ENCODE measurements at places on chromosomes 3 and 15. TPM values are rescaled to one million over a fixed set of nuclear protein-coding genes. Genes with fewer than 3 reads are reported as not detected.
A peak's percentile ranks its signal among the peaks of the same experiment; 100 is the strongest.

GRCh38 chr3:29796808-29797207 is 515.9 kb downstream of the RBMS3 start:
- DNase-seq: no peak

DNA sequence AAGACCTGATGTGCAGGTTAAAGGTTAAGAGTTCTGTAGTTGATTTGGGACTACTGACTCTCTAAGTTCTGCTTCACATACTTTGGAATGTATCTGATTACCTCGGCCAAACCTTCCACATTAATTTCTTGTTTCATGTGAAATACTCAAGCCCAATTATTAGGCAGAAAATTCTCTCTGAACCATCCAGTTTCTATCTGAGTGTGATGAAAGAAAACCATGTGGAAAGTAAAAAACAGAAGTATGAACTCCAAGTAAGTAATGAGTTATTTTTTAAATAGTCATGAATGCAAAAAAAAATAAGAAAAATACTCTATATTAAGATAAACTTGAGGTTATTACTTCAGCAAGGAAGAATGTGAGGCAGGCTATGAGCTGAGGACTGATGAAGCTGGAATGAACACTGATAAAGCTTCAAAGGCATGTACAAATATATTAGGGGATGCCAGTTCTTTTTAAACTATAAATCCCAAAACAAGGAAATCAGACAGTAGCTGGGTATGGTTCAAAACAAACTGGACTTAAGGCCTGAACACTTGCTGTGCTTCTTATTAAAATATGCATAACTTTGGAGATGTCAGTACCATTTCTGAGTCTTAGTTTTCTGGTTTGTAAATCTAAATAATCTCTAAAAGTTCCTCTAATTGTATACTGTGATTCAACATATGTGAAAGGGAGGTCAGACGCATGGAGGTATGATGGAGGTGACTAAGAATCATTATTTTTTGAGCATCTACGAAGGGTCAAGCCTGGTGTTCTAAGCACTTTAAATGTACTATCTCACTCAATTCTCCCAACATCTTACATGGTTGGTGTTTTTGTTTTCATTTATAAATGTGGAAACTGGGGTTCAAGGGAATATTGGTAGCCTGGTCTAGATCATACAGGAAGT is 59.6 kb downstream of the COL6A6 start:
- no peak for DNase-seq

- DNase-seq: no peak
Observed at GRCh38 chr3:193828477-193828876, 235.5 kb downstream of the OPA1 start.

DNA sequence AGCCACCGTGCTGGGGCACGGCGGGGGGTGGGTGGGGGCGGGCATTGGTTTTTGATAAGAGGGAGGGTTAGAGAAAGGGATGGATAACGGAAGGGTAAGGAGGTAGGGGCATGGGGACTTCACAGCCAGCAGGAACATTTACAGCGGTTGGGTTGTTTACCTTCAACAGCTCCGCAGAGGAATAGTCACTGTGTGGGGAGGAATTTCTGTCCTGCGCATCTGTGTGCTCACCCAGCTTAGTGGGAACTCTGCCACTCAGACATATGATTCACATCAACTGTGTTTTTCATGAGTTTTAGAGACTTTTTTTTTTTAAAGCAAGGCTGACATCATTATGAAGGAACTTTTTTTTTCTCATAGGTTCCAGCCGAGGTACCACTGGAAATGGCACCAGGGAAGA is 19.6 kb downstream of the CHRD start:
- peak; percentile 75 for DNase-seq

MGLL gene
- 0.07 TPM for total RNA-seq
